Progenitor cell of endocrine pancreas (in vitro differentiated cells): ENCODE measurements at places on chromosomes 2 and 18. TPM values are rescaled to one million over a fixed set of nuclear protein-coding genes. Genes with fewer than 3 reads are reported as not detected.

GRCh38 chr2:75055820-75056675 is 97.6 kb downstream of the POLE4 start:
- DNase-seq = no peak

GRCh38 chr2:13481201-13481600 is 764.5 kb downstream of the TRIB2 start:
- DNase-seq = no peak

DNA sequence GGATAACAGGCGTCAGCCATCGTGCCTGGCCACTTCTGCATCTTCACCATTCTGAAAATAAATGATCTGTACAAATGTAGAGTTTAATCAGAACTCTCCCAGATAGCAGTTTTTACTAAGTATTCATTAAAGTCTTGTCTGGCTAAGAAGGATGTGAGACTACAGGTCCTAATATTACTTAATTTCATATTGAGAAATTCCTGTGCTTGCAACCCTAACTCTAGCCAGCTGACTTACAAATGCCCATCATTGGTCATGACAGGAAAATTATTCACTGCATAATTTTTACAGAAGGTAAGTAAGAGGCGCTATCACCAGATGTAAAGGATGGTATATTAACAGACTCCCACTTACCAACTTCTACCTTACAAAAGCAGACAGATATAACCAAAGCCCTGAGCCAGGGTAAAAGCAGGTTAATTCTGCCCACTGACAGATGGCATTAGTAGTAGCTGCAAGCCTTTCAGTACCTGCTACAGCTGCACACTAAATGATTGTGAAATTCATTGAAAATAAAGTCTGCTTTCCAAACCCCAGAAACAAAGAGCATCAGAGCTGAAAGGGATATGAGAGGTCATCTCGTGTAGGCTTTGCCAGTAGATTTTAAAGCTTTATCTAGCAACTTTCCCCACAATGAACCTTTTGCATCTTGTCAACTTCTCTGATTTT is 271.3 kb upstream of the STON1 start:
- DNase-seq = no peak

DNA sequence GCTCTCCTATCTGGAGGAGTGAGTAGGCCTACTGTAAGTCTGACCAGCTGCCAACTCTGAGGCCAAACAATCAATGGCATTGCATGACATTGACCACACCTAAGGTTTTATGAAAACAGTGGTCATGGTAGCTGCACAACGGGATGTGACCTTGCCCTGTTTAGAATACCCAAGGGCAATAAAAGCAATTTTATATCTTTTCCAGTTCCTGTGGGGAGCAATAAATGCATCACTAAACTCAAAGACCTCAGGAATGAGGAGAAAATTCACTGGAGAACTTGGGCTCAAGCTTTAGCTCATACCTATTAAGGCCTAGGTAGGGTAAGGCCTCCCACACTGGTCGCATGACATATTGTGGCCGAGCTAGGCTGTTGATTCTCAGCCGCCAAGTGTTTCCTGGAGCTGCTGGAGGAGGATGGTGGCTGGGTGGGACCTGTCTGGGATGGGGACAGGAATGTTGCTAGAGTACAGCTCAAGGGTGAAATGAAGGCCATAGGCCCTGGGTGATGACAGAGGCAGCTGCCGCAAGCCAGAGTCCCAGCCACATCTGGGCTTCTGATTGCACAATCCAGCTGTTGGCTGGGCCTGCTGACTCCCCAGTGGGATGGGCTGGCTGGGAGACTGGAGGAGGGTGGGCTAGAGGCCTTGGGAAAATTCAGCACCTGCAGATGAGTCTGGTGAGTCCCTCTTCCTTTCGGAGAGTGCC is 313.7 kb downstream of the CYP26B1 start:
- no peak for DNase-seq

GRCh38 chr18:582465-582864 is 2.3 kb downstream of the CETN1 start:
- DNase-seq = no peak

DNA sequence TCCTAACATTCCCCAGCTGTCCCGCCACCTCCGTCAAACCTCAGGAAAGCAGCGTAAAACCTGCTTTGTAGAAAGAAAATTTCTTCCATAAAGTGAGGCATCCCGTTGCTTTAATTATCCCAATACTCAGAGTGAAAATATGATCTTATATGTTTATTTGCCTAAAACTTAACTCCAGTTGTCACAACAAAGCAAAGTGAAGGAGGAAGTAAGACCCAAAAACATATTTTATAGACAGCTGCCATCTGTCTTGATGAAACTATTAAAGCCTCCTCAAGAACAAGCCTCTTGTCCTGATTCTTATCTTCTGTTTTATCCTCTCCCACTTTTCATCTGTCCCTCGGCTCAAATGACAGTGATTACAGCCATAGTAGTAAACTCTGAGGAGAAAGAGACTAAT is 28.9 kb upstream of the LPIN2 start:
- no peak for DNase-seq

GRCh38 chr2:7346336-7346735 is 429.1 kb downstream of the RNF144A start:
- no peak for DNase-seq

- DNase-seq = no peak
Measured at GRCh38 chr18:50218432-50219197, 23.7 kb upstream of the MYO5B start.

GRCh38 chr2:200351815-200352214 is 45.3 kb downstream of the SPATS2L start:
- no peak for DNase-seq

- DNase-seq = no peak
Measured at GRCh38 chr2:43400508-43400907, 174.1 kb upstream of the ZFP36L2 start.

DNA sequence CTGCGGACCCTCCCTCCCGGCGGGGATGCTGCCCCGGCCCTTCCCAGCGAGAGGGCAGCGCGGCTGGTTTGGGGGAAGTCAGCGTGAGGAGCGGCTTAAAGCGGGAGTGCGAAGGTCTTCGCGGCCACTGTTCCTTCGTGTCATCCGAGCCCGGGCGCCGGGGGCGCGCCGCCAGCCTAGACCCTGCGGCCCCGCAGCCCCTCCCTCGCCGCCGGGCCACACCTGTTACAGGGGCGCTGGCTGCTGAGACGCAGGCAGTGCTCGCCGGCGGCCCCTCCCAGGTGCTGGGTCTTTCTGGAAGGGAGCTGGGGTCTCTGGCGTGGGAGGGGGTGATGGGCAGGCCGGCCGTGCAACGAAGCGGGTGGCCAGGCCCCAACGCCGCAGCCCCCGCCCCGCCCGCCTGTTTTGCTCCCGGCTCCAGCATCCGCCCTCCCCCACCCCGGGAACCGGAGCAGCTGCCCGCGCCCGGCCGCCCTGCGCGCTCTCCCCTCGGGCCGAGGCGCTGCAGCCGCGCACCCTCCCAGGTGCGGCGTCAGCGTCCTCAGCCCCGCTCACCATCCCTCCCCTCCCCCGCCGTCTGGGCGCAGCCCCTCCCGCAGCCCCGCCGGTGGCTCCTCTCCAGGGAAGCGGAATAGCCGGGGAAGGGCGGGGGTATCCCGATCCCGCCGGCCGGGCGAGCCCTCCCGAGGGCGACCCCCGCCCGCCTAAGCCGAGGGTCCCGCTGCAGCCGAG is 727 bp downstream of the KIF1A start:
- DNase-seq = peak; percentile 43

GRCh38 chr2:171598713-171599319 is 76.5 kb downstream of the CYBRD1 start:
- DNase-seq = peak; percentile 19

DNA sequence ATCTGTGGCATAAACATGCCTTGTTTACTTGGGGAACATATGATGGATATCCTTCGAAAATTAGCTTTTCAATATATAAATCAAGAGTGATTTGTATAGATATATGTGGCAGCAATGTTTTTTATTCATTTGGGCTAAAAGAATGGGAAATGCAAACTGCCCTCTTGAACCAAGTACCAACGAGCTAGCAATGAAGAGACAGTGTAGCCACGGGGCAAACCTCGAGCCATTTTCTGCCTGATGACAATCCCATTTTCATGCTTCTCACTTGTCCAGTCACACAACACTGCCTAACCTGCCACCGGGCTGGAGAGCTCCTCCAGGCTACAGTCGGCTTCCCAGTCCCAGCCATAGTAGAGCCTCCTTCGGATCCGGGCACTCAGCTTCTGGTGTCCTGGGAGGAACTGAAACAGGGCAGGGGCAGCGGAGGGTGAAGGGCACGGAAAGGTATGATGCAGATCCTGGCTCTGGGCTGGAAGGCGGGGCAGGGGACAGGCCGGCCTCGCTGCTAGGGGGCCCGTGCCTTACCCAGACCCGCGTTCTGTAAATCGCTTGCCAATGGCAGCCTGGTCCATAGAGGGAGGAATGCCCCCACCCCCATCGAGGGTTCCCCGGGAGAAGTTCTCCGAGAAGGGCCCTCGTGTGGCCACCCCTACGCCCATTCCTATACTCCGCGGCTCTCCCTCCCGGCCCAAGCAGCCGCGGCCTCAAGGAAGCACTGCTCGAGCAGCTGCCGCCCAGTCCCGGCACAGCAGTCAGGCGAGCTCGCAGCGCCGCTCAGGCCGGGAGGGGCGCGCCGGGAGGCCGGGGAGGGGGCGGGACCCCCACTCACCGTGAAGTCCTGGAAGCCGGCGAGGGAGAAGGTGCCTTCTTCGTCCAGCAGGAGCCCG is 552 bp downstream of the CNPPD1 start:
- DNase-seq = no peak

GRCh38 chr2:152134488-152135280 is 35.8 kb upstream of the CACNB4 start:
- no peak for DNase-seq

Gene CD226
- 0.49 and 0.55 TPM in 2 replicates for total RNA-seq

Gene ALPP
- not detected in 2 replicates for total RNA-seq

Gene RAB3GAP1
- 33.7 and 34.7 TPM in 2 replicates for total RNA-seq

Gene ZNF385B
- total RNA-seq = 4.9 and 5.5 TPM in 2 replicates

Gene ABCA12
- 0.19 and 0.29 TPM in 2 replicates for total RNA-seq
